ENCODE measurements at places on chromosomes 1 and 21. TPM values are rescaled to one million over a fixed set of nuclear protein-coding genes. Genes with fewer than 3 reads are reported as not detected.

The C2CD2 gene
- 5.9 TPM for total RNA-seq

The LCE2B gene
- not detected for total RNA-seq

The POFUT2 gene
- total RNA-seq = 21.2 TPM

The GJB3 gene
- 15.0 TPM for total RNA-seq

The SLFNL1 gene
- not detected for total RNA-seq

The NBPF20 gene
- total RNA-seq = 3.3 TPM

The HSPA6 gene
- 8.3 TPM for total RNA-seq

The CFAP74 gene
- not detected for total RNA-seq

The DNASE2B gene
- not detected for total RNA-seq
